Ovary (tissue), 10 donors: ENCODE measurements at places on chromosomes 4 and X. TPM values are rescaled to one million over a fixed set of nuclear protein-coding genes. Genes with fewer than 3 reads are reported as not detected.

XPNPEP2 gene
- total RNA-seq: 0.28 TPM

TRIML1 gene
- total RNA-seq: not detected

GAGE12E gene
- total RNA-seq: not detected

SLC6A14 gene
- total RNA-seq: not detected

FGA gene
- total RNA-seq: 2.4 TPM

DMRTC1 gene
- total RNA-seq: 0.87 TPM

DNA sequence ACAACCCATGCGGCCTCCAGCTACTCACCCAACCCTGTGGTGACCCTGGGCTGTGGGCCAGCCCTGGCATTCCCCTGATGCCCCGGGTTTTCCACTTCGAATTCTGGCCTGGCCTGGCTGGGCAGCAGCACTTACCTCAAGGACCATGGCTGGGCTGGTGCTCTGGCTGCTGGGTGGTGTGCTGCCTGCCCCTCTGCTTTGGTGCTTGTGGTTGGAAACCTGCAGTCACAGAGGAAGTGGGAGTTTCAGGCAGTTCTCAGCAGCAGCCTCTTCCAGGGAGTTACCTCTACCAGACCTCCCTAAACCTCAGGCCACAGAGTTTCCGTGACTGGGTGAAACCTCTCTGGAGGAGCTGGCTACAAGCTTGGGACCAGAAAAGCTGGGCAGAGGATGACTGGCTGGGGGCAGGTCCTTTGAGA, at the start of gene CXCR3:
TSS of gene CXCR3 (minus strand) at position 209 of the 419 bp plus-strand sequence. CDS start at position 147, 62 bp downstream.
- no peak for DNase-seq
- H3K27me3 ChIP-seq: no peaks in the 10 kb centered on the region
- H3K4me1 ChIP-seq: no peaks in the 10 kb centered on the region
- no peak within 1 kb of the TSS for H3K4me3 ChIP-seq
- no peaks in the 10 kb centered on the region for H3K36me3 ChIP-seq
- no peak within 1 kb of the TSS for H3K27ac ChIP-seq

DNA sequence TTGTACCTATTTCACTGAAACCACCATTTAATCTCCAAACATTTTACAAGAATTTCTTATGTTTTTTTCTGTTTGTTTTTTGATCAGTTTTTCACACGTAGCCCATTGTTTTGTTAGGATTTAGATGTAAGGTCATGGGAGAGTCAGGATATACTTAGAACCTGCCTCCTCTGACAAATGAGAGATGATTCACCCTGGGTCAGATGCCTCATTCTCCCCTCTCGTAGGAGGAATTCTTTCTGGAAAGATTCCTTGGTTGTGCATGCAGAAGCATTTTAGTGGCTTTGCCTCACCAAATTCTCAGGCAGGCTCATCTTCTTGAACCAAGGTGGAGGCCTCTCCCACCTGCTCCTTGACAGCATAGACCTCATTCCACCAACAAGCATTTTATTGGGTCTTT, 599.3 kb downstream of the SPRY1 start:
- no peak overlapping the region for H3K4me3 ChIP-seq
- H3K36me3 ChIP-seq: no peaks in the 10 kb centered on the region
- DNase-seq: no peak
- no peaks in the 10 kb centered on the region for H3K27me3 ChIP-seq
- H3K27ac ChIP-seq: no peak overlapping the region

GRCh38 chr4:126341927-126342326, 1027.2 kb downstream of the FAT4 start:
- no peak overlapping the region for H3K27ac ChIP-seq
- H3K36me3 ChIP-seq: no peaks in the 10 kb centered on the region
- no peaks in the 10 kb centered on the region for H3K27me3 ChIP-seq
- H3K4me3 ChIP-seq: no peak overlapping the region
- DNase-seq: no peak

- no peaks in the 10 kb centered on the region for H3K27me3 ChIP-seq
- no peak overlapping the region for H3K27ac ChIP-seq
- H3K36me3 ChIP-seq: no peaks in the 10 kb centered on the region
- H3K4me1 ChIP-seq: no peaks in the 10 kb centered on the region
Observed at GRCh38 chr4:75058486-75058885, 125.6 kb downstream of the PARM1 start.

DNA sequence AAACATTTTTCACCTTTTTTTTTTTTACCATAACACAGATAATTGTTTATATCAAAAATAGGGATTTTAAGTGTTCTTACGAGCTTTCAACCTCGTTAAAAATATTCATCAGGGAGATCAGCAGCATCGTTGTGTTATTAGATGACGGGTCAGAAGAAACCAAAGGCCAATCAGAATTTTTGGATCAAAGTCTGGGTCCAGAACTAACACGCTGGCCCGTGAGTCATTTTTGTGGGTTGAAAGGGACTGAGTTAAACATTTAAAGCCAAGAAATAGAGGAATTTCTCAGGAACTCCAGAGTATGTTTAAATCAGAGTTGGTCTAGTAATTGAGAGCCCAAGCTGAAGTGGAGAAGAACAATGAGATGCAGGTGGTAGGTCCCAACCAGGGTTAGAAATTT, 170.8 kb downstream of the TLL1 start:
- no peaks in the 10 kb centered on the region for H3K36me3 ChIP-seq
- H3K4me1 ChIP-seq: no peaks in the 10 kb centered on the region
- H3K27me3 ChIP-seq: no peaks in the 10 kb centered on the region
- H3K27ac ChIP-seq: no peak overlapping the region
- DNase-seq: no peak

GRCh38 chrX:29872831-29873230, 342.5 kb upstream of the MAGEB2 start:
- no peak overlapping the region for H3K27ac ChIP-seq
- DNase-seq: no peak
- no peaks in the 10 kb centered on the region for H3K36me3 ChIP-seq
- H3K4me3 ChIP-seq: no peak overlapping the region
- H3K4me1 ChIP-seq: no peaks in the 10 kb centered on the region
- no peaks in the 10 kb centered on the region for H3K27me3 ChIP-seq

GRCh38 chrX:456146-456545, 69.4 kb upstream of the PPP2R3B start:
- H3K4me1 ChIP-seq: no peaks in the 10 kb centered on the region
- H3K4me3 ChIP-seq: no peak overlapping the region
- H3K27ac ChIP-seq: no peak overlapping the region
- no peak for DNase-seq
- no peaks in the 10 kb centered on the region for H3K36me3 ChIP-seq
- no peaks in the 10 kb centered on the region for H3K27me3 ChIP-seq
